BJ (cell line): ENCODE measurements at places on chromosomes 1 and 21. TPM values are rescaled to one million over a fixed set of nuclear protein-coding genes. Genes with fewer than 3 reads are reported as not detected.

- no peak for DNase-seq
These were observed 41.1 kb downstream of the C1orf198 start for GRCh38 chr1:230827081-230827681.

CHAF1B gene
- 3.2 and 4.0 TPM in 2 replicates for polyA plus RNA-seq

- DNase-seq, result no peak
These were observed 431 bp downstream of the ARPC5 start for GRCh38 chr1:183635099-183635605.

DNA sequence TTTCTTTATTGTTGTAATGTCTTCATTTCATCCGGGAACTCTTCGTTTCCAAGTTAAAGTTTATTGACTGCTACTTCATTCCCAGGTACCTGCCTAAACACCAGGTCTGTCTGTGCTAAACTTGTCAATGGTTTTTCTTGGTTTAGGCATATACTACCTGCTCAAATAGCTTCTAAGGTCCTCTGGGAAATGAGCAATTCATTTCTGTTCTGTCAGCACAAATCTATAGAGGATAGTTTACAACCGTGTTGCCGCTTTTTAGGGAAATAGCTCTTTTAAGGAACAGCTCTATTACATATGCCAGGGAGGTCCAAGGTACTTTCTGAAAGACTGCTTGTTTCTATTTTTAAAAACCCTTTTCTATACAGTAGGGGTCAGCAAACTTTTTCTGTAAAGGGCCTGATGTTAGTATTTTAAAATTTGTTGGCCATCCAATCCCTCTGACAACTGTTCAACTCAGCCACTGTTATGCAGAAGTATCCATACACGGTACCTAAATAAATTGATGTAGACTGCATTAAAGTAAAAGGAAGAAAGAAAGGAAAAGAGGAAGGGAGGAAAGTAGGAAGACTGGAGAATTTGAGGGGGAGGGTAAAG is 222.7 kb upstream of the PTBP2 start:
- DNase-seq, result no peak

RGS8 gene
- polyA plus RNA-seq, result not detected in 2 replicates

ZBTB21 gene
- 8.1 and 10.7 TPM in 2 replicates for polyA plus RNA-seq

AADACL4 gene
- 0.20 and 0.21 TPM in 2 replicates for polyA plus RNA-seq

DNA sequence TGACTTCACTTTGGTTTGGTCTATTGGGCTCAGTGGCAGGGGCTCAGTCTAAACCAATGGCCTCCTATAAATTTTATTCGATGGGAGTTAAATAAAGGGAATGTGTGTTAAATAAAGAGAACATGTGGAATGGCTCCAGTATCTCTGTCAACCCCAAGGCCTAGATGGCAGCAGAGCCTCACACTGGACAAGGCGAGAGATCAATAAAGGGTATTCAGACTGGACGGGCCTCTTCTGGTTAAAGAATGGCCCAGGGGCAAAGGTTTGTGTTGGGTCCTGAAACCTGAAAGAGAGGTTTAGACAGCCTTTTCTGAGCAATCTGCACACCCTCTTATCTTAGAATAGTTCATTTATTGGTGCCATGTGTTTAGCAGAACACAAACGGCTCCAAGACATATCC is 34.7 kb downstream of the SH3BP5L start:
- DNase-seq, result no peak

DNA sequence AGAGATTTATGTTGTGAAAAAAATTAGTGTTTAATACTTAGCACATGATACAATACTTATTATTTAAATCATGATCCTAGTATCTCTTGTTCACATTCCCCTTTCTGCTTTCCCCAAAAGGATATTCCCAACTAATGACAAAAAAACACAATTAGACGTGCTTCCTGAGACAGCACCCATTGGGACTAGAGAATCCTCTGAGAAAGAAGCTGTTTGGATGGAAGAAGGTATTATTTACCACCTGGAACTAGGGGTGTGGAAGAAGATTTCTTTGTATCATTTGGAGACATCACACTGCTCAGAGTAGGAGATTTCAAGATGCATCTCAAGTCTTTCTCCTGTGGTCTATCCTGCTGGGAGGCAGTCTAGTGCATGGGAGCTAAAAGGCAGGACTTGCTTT is at the start of gene OR10Z1:
TSS of gene OR10Z1 (plus strand) at position 301 of the 400 bp plus-strand sequence. CDS start 1,171 bp downstream, outside the sequence.
- DNase-seq, result no peak

DNA sequence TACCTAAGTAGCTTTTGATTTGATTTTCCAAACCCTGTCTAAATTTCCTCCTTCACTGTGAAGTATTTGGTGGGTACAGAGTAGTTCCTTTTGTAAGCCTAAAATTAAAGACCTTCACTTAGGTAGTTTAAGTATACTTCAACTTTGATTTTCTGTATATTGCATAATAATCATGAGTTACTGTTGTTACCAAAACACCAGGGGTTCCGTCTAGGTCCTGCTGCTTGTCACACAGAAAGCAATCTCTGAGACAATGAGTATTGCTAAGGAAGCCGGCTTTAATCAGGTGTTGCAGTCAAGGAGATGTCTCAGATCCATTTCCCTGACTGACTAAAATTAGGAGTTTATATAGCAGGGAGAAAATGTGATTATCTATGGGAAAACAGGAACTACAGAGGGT is 15.3 kb downstream of the RPS6KC1 start:
- DNase-seq, result no peak

LRRC47 gene
- polyA plus RNA-seq, result 17.7 and 22.8 TPM in 2 replicates
